ENCODE measurements at places on chromosomes 3 and 15.
A peak's percentile ranks its signal among the peaks of the same experiment; 100 is the strongest.

DNA sequence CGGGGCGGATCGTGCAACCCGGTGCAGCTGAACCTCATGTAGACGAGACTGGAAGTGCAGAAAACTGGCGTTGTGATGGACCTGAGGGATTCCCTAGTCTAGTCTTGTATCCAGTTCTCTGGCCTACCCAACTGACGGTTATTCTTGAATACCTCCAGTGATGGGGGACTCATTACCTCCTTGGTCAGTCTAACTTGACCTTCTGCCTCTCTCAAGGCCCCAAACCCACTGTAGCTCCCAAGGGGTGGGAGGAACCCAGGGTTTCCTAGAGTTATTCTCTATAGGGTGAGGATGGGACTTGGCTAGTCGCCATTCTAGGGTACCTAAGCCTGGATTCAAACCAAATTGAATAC is 11.4 kb downstream of the PAK6 start:
- no peak for DNase-seq

DNA sequence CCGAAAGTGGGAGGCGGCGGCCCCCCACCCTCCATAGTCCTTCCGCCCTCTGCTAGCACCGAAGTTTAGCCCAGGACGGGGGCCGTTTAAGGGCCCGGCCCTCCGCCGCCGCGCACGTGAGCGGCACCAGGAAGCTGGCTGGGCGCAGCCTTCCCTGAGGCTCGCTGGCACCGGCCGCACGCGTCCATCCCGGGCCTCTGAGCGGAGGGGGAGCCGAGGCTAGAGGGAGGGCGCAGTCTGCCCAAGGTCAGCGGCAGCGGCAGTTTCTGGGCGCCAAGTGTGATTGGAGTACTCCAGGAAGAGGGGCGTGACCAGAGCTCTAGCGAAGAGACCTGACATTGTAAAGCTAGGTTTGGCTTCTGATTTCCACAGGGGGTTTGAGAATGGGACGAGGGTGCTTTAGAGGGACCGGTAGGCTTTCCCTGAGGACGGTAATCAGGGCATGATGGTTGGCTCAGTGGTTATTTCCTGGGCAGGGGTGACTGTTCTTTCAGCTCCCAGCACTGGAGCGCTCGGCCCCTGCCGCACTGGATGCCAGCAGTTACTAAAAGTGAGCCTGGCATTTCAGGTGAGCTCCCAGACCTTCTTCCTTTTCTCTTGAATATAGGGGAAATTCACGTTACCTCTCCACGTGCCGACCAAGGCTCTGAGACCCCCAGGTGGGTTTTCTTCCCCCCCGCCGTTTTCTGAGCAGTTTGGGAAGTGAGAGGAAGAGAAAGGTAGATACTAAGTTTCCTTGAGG is 853 bp downstream of the TEX264 start:
- DNase-seq, result no peak

DNA sequence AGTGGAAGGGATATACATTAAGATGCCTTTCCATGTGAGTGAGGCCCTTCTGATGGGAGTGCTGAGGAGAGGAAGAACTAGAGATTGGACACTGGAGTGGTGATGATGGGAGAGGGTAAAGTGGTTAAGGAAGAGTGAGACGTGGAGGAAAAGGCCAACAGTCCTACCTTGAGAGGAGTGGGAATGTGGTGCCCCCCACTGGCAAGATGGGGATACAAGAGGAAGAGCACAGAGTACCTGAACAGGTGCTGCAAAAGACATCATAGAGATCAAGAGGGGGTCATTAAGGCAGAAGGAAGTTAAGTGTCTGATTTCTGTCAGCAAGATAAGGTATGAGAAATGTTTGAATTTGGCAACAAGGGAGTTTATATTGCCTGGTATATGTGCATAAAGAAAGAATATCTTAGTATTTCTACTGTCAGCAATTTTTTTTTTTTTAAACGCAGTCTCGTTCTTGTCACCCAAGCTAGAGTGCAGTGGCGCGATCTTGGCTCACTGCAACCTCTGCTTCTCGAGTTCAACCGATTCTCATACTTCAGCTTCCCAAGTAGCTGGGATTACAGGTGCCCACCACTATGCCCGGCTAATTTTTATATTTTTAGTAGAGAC is 34.0 kb downstream of the ARIH2 start:
- DNase-seq, result peak; percentile 39

- DNase-seq, result no peak
These were observed at the start of gene IL20RB for GRCh38 chr3:136957751-136958288. IL20RB (plus strand) TSS chr3:136957983; CDS start chr3:136958114, 131 bp downstream.

DNA sequence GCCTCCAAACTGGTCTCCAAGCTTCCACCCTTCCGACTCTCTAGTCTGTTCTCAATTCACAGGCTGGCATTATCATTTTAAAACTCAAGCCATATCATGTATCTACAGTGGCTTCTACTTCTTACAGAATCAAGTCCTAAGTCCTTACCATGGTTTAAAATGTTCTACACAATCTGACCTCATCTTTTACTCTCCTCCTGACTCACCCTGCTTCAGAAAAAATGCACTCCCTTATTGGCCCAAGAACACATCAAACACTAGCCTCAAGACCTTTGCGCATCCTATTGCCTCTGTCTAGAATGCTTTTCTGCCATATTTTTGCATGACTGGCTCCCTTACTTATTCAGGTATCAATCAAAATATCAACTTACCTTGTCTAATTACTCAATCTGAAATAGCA is 11.0 kb downstream of the MRPL3 start:
- no peak for DNase-seq

DNA sequence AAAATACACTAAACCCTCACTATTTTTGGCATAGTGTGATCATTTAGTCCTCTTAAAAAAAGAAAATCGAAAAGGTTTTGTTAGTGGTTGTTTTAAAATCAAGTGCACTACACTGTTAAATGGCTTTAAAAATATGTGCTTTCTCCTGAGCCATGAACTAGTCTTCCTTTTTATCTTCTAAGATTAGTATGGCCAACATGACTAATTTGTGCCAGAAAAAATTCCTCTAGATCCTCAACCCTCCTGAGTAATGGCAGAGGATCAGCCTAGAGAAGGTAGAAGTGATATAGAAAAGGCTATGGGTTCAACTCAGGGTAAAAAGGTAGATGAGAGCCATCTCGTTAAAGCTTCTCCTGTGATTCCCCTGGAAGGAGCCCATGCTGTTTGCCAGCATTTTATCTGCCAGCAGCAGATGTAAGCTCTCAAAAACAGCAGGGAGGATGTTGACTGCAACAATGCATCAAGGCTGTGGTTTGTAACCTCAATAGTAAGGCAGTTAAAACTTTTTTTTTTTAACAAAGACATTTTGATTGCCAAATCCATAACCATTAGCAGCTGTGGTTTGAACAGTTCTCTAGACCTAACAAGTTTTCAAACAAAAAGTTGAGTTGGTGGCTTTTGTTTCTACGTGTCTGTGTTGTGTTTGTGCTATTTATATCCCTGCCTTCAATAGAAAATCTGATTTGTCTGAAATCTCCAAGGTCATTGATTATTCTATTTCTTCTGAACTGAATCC is 30.2 kb upstream of the ZNF609 start:
- DNase-seq, result peak; percentile 20

DNA sequence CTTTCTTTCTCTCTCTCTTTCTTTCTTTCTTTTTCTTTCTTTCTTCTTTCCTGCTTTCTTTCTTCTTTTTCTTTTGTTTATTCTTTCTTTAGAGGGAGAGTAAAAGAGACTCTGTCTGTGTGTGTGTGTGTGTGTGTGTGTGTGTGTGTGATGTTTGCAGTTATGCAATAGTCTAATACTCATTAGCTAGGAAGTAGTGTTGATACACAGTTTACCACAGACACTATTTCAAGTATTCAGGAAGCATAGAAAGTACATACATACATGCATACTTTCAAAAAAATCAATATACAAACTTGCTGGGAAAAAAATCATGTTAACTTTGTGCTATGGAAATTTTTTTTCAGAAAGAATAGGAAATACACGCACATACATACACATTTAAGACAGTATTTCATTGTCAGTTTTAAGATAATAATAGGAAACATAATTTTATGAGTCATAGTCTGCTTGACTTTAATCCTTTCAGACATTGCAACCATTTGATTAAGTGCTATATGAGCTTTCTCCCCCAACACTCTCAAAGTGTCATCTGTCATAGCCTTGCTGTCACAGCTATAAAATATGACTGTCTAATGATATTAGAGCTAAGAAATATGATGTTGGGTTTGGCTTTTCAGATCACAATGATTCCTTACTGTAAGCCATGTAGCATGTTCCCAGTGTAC is 74.9 kb upstream of the EPHA3 start:
- DNase-seq, result no peak

Measured in activated T-cell treated with anti-CD3 and anti-CD28 coated beads for 4 hours (primary cell).